ENCODE measurements at places on chromosomes 16 and 17. TPM values are rescaled to one million over a fixed set of nuclear protein-coding genes. Genes with fewer than 3 reads are reported as not detected.

DNA sequence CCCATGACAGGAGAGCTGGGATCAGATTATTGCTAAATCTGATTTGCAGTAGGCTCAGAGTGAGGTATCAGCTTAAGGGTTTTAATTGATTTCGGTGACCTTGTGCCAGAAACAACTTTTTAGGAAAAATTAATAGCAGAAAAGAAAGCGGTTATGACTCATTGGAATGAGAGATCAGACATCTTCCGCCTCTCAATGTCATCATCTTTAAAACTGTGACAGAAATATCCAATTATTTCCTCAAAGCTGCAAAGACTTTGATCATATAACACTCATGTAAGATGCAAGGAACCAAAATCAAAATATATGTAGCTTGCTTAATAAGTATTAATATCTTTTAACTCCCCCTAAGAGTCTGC lies 190.1 kb upstream of the FOXF1 start:
- no peak for DNase-seq

DNA sequence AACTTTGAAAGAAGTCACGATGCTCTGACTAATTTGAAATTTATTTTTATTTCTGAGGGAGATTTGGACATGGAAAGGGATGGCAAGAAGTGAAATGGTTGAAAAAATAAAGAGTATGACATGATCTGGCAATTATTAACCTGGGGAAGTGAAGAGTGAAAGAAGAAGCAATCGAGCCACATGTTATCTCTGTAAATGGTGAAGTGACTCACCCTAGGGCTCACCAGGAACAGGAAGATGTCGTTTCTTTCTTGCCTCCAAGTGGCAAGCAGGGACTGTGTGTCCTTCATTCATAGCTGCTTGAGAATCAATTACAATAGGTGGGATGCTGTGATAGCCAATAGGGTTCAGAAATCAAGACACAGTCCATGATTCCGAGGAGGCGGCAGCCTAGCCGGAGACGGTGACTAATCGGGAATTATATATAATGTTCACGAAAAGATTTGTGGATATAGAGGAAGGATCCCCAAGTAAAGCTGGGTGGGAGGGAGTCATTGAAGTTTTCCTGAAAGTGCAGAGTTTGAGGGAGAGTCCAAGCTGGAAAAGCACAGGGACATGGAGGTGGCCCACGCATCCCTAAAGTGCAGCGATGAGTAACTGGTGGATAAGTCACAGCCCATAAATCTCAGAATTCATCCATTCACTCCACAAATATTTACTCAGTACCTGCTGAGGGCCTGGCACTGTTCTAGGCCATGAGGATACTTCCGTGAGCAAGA lies 18.2 kb upstream of the KRT20 start:
- no peak for DNase-seq

Gene CEP112
- total RNA-seq, result 7.2 TPM

Gene SLC5A10
- total RNA-seq, result not detected

Gene ABCA10
- 0.53 TPM for total RNA-seq

Gene ZNF652
- 8.4 TPM for total RNA-seq
